CD4-positive, alpha-beta T cell treated with Interleukin-12 subunit alpha and Interleukin-12 subunit beta, for 1 hour (primary cell): ENCODE measurements at places on chromosomes 2 and 18.

DNA sequence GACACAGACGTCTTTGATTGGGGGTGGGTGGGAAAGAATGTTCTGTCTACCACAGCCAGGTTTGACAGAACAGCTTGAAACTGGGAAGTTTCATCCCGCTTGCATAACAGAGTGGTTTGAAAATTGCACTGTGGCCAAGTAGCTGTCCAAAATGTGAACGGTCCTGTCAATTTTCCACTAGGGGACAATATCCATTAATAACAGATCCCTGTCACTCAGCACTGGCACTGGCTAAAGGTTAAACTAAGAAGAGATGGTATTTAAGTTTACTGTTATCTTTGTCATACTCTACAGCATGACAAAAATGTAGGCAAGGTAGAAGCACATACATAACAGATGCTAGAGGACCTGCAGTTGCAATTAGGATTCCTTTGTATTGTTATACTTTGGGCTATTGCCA lies 55.6 kb upstream of the ACMSD start:
- DNase-seq = peak; percentile 4

- no peak for DNase-seq
These were observed 13.5 kb downstream of the SIX3 start for GRCh38 chr2:44954889-44955592.

DNA sequence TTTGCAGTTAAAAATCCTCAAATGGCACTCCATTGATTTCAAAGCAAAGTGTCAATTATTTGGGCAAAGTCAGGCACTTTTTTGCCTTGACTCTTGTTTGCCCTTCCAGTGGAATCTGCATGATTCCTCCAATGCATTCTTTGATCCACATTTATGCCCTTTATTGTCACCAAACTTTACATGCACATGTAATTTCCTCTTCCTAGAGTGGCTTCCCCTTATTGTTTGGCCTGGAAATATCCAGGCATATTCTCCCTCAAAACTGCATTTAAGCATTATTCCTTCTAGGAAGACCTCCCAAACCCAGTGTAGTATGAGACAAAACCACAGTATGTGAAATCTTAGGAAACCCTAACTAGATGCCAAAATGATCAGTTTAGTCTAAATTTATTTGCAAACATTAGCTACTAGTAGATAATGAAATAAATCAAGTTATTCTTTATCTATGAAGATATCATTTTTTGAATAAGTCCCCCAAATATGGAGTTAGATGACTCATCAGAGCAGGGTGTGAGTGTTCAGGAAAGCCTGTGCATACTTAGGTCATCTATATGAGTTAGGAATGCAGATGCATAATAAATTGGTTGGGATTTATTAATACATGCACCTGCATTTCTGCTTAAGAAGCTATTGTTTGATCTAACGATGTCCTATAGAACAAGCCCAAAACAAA lies 433.3 kb upstream of the TCF4 start:
- DNase-seq = no peak

DNA sequence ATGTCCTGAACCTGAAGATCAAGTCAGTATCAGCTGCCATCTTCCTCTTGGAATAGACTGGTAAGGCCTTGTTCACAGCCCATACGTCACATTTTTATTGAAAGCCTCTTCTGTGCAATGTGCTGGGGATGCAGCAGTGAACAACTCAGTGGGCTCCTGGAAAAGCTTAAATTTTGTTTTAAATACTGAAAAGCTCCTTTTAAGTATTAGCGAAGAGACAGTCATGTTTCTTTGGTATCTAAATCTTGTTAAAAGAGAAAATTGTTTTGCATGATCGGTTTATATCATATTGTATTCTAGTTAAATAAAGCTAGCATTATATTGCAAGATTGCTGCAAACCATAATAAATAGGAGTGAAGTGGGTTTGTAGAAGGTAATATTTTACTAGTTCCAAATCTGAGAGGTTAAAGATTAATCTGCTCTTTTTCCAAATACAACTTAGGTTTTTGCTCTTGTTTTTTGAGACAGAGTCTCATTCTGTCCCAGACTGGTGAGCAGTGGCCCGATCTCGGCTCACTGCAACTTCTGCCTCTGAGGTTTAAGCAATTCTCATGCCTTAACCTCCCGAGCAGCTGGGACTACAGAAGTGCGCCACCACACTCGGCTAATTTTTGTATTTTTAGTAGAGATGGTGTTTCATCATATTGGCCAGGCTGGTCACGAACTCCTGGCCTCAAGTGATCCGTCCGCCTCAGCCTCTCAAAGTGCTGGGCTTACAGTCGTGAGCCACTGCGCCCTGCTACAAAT lies 1.6 kb upstream of the RMDN2 start:
- DNase-seq = no peak

DNA sequence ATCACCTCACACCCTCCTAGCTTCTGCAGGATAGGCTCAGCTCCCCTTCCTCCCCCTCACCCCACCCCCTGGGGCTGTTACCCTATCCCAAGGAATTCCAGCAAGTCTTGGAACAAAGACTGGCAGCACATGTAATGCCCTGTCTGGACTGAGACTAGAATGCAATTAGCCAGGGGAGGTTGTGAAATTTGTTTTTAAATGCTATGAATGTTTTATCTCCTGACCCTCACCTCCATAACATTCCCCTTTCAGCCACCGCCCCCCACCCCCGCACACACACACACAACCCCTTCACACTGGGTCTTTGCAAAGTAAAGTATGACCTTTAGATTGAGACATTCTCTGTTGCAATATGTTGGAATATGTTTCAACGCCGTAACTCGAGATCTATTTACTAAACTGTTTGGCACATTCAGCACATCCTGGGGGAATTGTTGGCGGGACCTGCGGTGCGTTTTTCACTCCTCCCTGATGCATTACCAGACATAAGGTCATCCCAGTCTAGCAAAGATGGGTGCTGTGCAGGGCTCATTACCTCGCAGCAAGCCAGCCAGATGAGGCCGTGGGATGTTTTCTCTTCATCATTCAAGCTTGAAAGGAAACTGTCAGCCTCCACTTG lies 290.7 kb upstream of the SLC14A2 start:
- no peak for DNase-seq

DNA sequence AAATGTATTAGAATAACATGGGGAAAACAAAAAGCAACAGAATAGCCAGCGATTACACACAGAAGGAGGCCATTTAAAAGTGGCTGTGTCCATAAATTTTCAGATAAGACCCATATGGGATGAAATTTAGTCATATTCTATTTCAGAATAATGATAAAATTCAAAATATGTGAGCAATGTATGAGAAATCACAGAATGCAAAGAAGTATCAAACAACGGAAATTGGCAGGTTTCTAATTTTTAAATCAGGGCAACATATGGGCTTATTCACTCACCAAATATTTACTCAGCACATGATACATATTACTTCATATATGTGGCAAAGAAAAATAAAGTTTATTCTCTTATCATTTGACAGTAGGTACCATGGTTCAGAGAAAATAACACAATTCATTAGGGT lies 208.5 kb downstream of the GRB14 start:
- no peak for DNase-seq

DNA sequence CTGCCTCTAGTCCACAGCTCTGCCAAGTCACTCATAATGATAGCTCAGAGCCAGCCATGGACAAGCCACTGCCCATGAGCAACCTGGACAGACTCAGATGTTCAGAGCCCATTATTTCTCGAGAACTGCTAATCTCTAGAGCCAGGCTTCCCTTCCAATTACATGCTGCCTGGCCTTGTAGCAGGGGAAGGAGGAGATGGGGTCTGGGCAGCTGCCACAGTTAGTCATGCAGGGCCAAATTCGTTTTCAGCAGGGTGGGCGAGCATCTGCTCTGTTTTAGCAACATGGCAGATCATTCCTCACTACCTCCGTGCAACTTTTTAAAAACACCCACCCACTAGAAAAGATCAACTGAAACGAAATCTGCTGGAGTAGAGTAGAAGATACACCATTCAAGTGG lies 141.8 kb downstream of the MYO5B start:
- no peak for DNase-seq

- DNase-seq = no peak
These were observed 5.8 kb upstream of the UPP2 start for GRCh38 chr2:158095912-158096311.

DNA sequence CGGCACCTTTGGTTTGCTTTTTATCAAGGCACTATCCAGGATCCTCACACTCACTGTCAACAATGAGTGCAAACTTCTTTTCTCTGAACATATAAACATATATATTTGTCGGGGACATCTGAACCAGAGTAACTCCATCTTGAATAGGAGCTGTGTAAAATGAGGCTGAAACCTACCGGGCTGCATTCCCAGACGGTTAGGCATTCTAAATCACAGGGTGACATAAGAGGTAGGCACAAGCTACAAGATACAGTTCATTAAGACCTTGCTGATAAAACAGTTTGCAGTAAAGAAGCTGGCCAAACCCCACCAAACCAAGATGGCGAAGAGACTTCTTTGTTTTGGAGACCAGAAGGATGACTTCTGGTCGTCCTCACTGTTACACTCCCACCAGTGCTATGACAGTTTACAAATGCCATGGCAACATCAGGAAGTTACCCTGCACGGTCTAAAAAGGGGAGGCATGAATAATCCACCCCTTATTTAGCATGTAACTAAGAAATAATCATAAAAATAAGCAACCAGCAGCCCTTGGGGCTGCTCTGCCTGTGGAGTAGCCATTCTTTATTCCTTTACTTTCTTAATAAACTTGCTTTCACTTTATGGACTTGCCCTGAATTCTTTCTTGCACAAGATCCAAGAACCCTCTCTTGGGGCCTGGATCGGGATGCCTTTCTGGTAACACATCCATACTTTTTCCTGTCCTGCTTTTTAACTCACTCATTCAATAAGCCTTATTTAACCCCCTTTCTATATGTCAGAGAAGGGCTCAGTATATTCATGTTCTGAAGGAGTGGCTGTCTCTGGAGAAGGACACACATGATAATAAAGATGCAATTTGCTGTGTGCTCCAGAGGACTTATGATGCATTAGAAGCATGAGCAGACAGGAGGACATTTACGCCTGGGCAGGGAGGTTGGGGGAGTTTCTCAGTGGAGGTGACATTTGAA lies 65.4 kb downstream of the TACR1 start:
- no peak for DNase-seq

- DNase-seq = no peak
These were observed 11.5 kb downstream of the ITGA6 start for GRCh38 chr2:172438741-172439508.

GRCh38 chr2:201261906-201262305 lies 1.6 kb downstream of the CASP8 start:
- DNase-seq = peak; percentile 45

DNA sequence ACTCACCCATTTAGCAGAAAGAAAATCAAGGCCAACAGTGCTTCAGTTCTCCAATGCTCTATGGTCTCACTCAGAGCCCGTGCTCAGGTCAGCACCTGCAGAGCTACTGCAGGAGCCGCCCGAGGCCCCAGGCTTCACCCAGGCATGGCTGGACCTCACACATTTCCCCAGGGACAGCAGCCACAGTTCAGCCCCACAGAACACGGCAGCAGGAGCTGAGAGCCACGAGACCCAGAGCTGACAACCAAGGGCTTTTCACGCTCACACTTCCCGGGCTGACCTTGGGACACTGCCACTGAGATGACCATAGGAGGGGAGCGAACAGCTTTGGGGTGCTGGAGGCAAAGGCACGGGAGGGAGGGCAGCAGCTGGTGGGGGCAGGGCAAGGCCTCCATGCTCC lies 4.2 kb downstream of the TMEM18 start:
- DNase-seq = no peak

DNA sequence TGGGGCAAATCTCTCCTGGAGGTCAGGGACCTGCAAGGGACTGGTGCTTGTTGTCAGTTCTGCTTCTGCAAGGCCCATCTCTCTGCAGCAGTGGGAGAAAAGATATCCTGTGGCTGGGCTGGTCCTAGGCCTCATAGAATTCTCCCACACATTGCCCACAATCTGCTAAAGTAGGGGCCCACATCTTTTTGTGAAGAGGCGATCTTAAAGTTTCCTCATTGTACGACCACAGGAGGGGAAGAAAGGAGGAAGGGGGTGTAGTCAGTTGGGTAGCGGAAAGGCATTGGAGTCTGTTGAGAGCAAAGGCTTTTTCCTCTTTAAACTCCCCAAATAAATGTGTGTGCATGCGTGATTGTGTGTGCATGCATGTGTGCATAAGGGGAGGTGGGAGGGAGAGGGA lies 145.3 kb downstream of the SLC4A3 start:
- DNase-seq = no peak

GRCh38 chr2:13662055-13662454 lies 945.3 kb downstream of the TRIB2 start:
- no peak for DNase-seq

DNA sequence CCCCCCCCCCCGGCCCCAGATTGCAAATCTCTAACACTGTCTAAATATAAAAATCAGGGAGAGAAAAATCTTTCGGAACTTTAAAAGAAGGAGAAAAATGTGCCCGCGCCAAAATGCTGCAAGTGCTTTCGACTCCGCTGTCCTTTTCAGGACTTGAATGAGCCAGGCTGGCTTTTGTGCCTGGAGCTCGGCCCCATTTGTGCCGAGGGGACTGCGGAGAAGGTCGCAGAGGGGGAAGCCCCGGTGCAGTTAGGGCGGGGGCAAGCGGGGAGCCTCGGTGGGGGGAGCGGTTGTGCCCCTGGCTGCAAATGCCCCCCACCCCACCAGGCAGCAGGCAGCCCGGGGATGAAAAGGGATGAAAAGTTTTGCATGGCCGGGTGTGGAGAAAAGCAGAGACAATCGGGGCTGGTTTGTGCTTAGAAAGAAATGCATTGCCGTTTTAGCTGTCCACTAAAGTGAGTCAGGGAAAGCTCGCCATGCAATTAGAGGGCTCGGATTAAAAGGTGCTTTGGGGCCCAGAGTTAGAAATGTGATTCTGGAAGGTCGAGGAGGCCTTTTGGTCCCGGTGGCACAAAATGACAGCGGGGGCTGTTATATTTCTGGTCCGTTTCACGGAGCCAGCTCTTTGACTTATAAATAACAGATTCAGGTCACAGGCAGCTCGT lies 1.6 kb downstream of the INHBB start:
- DNase-seq = no peak

DNA sequence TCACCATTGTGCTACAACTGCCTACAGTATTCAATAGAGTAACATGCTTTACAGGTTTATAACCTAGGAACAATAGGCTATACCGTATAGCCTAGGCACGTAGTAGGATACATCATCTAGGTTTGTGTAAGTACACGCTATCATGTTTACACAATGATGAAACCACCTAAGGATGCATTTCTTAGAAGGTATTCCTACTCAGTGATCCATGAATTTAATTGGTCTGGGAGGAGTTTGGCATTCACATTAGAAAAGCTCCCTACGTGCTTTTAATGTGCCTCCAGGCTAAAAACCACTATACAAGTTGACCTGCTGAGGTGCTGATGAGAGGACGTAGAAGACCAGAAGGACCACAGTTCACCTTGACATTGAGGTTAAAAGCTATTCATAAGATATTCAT lies 154.5 kb upstream of the LRRTM1 start:
- DNase-seq = no peak
